A549 treated with AZD2906 at 1 μM for 4 hours (cell line): ENCODE measurements at places on chromosomes 13 and 19. TPM values are rescaled to one million over a fixed set of nuclear protein-coding genes. Genes with fewer than 3 reads are reported as not detected.

The NAPSA gene
- 0.51 to 1.0 TPM (median 0.87 TPM) in 5 replicates for total RNA-seq

The ZNF223 gene
- total RNA-seq = 1.9 to 4.0 TPM (median 3.2 TPM) in 5 replicates

The FGF14 gene
- total RNA-seq = not detected in 5 replicates

The CYP2B6 gene
- 0.03 TPM in 1 of 5 replicates, not detected in the others for total RNA-seq

The ZNF17 gene
- 4.3 to 7.3 TPM (median 5.2 TPM) in 5 replicates for total RNA-seq

The CEACAM3 gene
- not detected in 5 replicates for total RNA-seq

The ZNF610 gene
- total RNA-seq = not detected in 5 replicates

The ZNF581 gene
- 40.1 to 50.7 TPM (median 47.5 TPM) in 5 replicates for total RNA-seq

The ETV2 gene
- 1.7 to 3.4 TPM (median 2.7 TPM) in 5 replicates for total RNA-seq

The CGB2 gene
- total RNA-seq = 0.09 to 0.21 TPM (median 0.21 TPM) in 3 of 5 replicates, not detected in the others

The ATP12A gene
- 0.01 to 0.03 TPM (median 0.02 TPM) in 4 of 5 replicates, not detected in the other for total RNA-seq

The ZNF492 gene
- not detected in 5 replicates for total RNA-seq

The SGCG gene
- not detected in 5 replicates for total RNA-seq

The CC2D1A gene
- total RNA-seq = 7.7 to 9.5 TPM (median 9.3 TPM) in 5 replicates

The TMEM86B gene
- total RNA-seq = 1.8 to 4.7 TPM (median 4.1 TPM) in 5 replicates

The KLHL1 gene
- not detected in 5 replicates for total RNA-seq

The AMH gene
- total RNA-seq = 4.6 to 18.6 TPM (median 14.0 TPM) in 5 replicates

The C13orf42 gene
- total RNA-seq = not detected in 5 replicates

The IGLON5 gene
- 0.05 to 0.12 TPM (median 0.08 TPM) in 5 replicates for total RNA-seq

The CALM3 gene
- 202 to 250 TPM (median 232 TPM) in 5 replicates for total RNA-seq
